ENCODE measurements at places on chromosomes 1 and 21.

- DNase-seq: no peak
Observed at GRCh38 chr1:205260948-205261732, 33.4 kb downstream of the TMCC2 start.

GRCh38 chr1:6370006-6370405 is 23.6 kb downstream of the ACOT7 start:
- DNase-seq: no peak

- DNase-seq: peak; percentile 28
Observed at GRCh38 chr1:158117854-158118704, 62.6 kb upstream of the CD1D start.

DNA sequence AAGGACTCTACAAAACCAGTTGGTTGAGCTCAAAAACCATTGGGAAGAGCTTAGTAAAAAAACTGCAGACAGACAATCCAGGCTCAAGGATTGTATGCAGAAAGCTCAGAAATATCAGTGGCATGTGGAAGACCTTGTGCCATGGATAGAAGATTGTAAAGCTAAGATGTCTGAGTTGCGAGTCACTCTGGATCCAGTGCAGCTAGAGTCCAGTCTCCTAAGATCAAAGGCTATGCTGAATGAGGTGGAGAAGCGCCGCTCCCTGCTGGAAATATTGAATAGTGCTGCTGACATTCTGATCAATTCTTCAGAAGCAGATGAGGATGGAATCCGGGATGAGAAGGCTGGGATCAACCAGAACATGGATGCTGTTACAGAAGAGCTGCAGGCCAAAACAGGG is 104.0 kb upstream of the BMP8A start:
- DNase-seq: no peak

Data from CD4-positive, alpha-beta T cell treated with Interleukin-4 for 1 hour (primary cell).